ENCODE measurements at places on chromosomes 3 and 15.

- no peak for DNase-seq
Measured at GRCh38 chr15:73750438-73750837, 2.7 kb downstream of the INSYN1 start.

DNA sequence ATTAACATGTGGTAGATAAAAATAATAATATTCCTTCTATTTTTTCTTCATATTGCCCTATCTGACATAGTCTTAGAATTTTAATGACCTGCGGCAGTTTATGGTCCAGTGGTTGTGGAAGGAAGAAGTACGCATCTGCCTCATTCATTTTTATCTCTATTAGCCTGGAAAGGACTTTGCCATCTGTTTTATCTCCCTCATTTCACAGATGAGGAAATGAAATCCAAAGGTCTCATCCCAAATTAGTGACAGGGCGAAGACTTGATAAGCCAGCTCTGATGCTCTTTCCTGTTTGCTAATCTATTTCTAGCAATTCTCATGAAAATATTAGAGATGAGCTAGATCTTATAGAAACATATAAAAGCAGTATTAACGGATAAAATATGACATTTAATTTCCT, 113.3 kb downstream of the KLHL25 start:
- no peak for DNase-seq

GRCh38 chr3:59655418-59656015, 605.7 kb upstream of the CFAP20DC start:
- DNase-seq: no peak

GRCh38 chr3:78978037-78978436, 789.8 kb downstream of the ROBO1 start:
- no peak for DNase-seq

GRCh38 chr15:95829062-95829461, 501.4 kb upstream of the NR2F2 start:
- DNase-seq: no peak

GRCh38 chr15:38758043-38758442, 193.4 kb upstream of the RASGRP1 start:
- DNase-seq: peak; percentile 43

GRCh38 chr3:193559100-193559499, 4.4 kb upstream of the ATP13A4 start:
- no peak for DNase-seq

DNA sequence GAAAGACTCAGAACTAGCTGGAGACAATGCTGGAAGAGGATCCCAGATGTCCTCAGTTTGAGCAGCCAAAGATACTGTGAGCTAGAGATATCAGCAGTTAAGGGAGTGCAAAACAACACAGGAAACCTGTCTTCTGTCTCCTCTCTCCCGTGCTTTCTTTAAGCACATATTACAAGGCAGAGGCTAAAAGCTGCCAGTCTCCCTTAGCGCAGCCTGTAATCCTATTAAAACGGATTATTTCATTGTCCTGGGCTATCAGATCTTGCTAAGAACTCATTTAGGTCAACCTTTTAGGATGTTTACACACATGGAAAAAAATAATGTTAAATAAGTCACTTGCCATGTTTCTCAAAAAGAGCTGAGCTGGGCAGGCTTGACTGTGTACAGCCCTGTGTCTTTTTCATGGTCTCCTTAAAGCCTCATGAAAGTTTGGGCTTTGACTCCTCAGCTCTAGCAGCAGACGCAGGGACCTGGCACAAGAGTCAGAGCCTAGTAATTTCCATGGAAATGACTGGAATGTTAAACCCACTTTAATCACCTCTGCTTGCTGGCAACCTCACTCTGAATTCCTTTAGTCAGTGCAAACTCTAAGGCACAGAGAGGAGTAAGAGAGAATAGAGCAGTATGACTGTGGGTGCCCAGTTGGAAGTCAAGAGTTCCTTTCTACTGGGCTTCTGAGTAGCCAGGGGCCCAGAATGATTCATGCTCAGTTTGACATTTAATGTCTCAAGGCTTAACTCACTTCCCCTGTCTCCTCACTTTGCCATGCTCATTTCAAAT, 491.9 kb downstream of the NTRK3 start:
- peak; percentile 32 for DNase-seq
